BE2C (cell line): ENCODE measurements at places on chromosomes 16 and 17.

DNA sequence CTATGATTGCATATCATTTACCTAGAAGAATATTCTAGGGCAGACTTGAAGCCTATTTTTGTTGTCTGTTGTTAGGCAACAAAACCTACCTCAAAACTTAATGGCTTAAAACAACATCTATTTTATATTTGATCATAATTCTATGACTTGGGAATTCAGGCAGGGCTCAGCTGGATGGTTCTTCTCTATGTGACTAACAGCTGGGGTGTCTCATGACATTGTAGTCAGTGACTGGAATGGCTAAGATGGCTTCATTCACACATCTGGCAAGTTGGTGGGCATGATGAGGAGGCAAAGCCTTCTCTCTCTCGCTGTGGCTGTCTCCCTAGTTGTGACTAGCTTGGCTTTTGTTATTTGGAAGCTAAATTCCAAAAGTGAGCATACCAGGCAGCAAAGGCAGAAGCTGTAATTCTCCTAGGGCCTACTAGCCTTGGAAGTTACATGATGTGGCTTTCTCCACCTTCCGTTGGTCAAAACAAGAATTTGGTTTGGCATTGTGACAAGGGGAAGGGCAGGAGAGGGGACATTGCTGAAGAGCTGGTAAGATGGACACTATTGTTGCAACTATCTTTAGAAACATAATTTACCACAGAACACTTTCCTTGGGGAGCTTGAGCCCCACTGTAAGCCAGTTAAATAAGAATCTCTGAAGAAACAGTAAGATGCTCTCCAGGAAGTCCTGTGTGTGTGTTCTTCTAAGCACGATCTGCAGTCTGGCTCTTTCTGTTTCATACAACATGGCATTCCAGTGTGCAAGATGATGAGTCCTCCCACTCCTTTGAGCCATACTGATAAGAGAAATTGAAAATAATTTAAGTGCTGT is 39.4 kb downstream of the ZNRF1 start:
- DNase-seq: no peak

- no peak for DNase-seq
These were observed 26.1 kb downstream of the HDAC5 start for GRCh38 chr17:44097110-44097958.

DNA sequence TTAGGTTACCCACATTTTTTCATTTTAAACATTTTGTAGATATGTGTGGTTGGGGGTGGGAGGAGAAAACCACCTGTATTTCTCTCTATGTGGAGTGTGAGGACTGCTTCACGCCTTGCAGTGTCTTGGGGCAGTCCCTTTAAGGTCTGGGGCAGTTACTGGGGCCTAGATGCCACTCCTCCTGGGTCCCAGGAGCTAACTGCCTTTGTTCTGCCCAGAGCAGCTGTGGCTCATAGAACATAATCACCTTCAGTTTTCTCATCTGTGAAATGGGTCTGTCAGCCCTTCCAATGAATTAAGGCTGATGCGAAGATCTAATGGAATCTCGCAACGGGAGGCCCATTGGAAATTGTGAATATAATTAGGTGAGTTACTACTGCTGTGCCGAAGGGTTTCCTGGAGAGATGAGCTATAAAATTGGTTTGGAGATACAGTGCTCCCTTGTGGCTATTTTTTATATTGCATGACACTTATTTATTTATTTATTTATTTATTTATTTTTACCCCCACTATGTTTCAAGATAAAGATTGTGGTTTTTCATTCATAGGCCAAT is 22.9 kb downstream of the DHRS7C start:
- no peak for DNase-seq

DNA sequence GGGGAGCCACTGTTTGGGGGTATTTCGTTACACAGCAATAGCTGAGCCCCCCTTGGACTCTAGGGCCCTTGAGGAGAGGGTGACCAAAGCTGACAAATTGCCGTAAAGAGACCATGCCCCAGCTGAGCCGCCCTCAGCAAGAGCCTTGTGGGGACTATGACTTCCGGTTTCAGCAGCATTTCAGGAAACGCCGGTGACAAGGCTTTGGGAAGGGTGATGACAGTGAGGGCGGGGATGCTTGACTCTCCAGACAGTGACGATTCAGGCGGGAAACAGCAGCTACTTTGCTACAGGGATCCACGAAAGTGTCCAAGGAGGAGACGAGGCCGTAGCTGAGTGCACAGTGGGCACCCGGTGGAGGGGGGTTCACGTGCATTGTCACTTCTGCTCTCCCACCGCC is 360.8 kb downstream of the C16orf95 start:
- no peak for DNase-seq

DNA sequence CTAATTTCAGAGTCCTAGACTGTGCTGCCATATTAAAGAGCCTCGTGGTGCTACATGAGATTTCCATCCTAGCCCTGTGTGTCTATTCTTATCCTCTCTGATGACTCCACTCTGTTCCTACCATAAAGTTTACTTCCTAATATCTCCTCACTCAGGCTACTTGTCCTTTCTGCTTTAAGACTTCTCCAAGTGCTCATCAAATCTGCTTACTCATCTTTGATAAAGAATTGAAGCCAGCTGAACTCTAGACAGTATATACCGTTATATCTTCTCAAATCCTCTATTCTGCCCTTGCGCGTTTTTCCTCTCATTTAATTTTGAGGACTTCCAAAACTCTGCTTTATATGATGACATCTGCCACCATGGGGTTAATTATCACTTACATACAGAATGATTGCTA is 539.5 kb downstream of the HAPSTR1 start:
- no peak for DNase-seq

- no peak for DNase-seq
These were observed 24.4 kb downstream of the TBC1D3B start for GRCh38 chr17:36151891-36152638.

GRCh38 chr17:80942423-80943345 is 49.0 kb upstream of the CHMP6 start:
- peak; percentile 24 for DNase-seq

GRCh38 chr17:55155856-55156560 is 108.8 kb upstream of the HLF start:
- no peak for DNase-seq

DNA sequence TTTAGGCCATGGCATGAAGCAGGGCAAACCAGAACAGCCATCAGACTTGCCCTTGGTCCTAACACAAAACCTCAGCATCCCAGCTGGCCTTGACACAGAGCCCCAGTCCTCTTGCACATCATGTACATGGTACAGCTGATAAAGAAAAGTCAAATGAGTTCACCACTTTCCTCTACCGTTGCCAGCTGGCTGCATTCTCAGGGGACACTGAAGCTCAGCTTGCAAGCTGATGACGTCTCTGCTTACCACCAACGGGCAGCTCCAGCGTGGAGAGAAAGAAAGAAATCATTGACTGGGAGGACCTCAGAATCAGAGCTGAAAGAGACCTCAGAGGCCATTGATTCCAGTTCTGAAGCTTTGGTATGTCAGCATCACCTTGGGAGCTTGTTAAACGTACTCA is 80.7 kb upstream of the CES5A start:
- DNase-seq: peak; percentile 44

DNA sequence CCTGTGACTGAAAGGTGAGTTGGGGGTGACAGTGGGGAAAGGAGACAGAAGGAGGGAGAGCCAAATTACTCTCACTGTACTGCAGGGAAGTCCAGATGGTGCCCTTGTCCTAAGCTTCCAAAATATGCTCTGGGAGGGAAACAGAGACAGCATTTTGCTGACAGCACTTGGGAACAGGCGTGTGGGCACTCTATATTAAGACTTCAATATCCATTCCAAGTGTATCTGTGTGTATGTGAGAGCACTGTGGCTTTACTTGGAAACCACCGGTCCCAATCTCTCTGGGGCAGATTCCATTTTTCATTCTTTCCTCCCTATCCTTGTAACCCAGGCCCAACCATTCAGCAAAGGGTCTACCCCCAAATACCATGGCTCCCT is 407.3 kb downstream of the UTP18 start:
- DNase-seq: no peak

DNA sequence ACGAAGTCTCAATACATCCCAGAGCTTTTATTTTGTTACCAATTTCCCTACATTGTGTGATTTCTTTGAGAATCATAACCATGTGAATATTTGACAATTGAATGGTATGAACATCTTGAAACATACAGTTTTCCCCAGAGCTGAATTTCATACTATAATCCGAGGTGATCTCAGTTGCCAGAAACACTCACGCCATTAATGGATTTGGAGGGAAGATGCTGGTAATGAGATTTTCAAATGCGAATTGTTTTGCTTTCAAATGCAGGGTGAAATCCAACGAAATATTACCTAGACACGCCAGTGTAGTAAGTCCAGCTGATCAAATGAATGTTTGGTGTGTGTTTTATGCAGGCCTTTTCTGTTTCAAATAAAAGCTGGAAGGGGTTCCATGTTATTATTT is 277.8 kb upstream of the CDH5 start:
- no peak for DNase-seq

DNA sequence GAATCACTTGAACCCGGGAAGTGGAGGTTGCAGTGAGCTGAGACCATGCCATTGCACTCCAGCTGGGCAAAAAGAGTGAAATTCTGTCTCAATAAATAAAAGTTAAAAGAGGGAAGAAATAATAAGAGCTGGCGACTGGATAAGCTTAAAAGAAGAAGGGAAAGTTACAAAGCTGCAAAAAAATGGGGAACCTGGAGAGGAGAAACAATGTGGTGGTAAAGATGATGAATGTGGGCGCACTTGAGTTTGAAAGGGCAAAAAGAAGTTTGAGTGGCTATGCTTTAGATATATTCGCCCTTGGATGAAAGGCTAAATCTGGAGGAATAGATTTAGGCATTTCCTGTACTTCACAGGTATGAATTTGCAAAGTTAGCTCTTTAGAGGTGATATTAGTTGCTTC is 53.0 kb upstream of the YPEL2 start:
- DNase-seq: no peak

GRCh38 chr16:20175358-20175757 is 101.7 kb upstream of the GPR139 start:
- no peak for DNase-seq

DNA sequence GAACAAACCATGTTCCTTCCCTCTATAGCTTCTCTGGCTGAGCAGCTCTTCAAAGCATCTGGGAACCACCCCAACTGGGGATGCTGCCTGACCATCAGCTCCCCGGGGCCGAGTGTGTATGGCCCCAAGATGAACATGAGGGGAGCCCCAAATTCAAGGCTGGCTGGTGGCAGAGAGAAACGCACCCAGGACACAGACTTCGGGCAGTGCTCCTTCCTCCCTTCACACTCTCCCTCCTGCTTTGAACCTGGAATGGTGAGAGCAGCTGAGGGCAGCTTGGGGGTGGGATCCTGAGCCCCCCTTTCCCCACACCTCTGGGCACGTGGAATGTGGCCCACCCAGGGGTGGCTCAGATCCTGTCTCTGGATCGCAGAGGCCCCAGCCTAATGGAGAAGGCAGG is 17.2 kb downstream of the TLE7 start:
- no peak for DNase-seq

DNA sequence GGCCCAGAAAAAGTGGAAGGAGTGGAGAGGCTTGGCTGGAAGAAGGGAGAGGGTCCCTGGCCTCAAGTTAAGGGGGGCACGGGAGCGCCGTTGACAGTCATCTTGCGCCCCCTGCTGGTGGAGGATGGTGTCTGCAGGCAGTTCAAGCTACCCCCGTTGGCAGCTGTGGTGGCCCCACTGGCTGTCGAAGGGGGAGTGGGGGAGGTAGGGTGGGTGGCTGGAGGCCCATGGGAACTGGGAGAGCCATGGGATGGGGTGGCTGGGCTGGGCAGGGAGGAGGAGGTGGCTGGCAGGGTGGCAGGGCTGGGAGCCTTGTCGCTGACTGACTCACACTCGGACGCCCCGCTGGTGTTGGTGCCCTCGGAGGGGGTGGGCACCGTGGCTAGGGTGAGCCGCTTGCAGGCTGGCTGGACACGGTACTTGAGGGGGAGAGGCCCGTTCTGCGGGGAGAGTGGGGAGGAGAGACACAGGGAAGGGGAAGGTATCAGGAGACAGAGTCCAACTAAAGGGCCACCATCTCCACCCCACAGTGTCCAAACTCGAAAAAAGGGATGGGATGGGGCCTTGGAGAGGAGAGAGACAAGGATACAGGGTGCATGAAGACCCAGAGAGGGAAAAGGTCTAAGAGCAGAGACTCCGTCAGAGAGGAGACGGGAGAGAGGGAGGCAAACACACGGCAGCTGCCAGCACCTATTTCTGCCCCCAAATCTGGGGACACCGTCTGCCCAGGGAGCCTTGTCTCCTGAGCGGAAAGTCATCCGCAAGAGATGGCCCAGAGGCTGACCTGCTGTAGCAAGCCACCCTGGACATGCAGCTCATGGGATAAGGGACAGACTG is 5.2 kb downstream of the CISD3 start:
- peak; percentile 79 for DNase-seq

GRCh38 chr17:32479074-32479617 is 7.6 kb upstream of the CDK5R1 start:
- no peak for DNase-seq

- no peak for DNase-seq
These were observed 50.3 kb upstream of the MEAK7 start for GRCh38 chr16:84554627-84555328.

- no peak for DNase-seq
These were observed 77.3 kb downstream of the WNT3 start for GRCh38 chr17:46741122-46741730.

DNA sequence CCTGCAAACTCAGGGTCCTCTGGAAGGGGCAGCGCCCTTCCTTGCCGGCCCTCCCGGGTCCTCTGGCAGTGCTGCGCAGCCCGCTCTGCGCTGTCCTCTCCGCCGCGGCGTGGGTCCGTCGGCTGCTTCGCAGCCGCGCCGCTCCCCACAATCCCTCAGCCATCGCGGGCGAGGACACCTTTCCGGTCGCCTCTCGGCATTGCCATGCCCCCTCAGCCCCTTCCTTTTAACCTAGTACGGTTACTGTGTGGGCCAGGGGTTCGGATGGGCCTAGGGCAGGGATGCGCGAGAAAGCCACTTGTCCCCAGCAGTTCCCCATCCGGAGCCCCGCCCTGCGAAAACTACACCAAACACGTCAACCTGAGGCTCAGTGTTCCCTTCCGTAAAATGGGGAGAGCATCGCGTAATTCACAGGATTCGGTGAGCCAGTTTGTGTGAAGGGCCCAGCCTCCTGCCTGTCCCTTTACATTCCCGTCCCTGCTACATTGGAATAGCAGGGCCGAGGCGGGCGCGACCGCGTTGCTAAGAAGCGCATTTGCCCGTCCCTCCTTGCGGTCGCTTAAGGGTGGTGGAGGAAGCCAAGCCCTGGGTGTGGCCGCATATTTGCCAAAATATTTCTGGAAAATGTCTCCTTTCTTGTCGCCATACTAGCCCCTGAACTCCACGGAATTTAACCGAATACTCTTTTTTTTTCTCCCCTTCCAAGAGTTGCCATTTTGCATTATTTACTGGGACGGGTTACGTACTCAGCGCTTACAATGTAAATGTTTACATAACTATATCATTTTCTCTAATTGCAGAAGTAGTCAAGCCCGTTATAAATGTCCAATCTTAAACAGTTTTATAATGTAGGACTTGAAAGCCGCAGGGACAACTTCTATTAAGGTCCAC is 13.2 kb downstream of the COPZ2 start:
- DNase-seq: peak; percentile 58

DNA sequence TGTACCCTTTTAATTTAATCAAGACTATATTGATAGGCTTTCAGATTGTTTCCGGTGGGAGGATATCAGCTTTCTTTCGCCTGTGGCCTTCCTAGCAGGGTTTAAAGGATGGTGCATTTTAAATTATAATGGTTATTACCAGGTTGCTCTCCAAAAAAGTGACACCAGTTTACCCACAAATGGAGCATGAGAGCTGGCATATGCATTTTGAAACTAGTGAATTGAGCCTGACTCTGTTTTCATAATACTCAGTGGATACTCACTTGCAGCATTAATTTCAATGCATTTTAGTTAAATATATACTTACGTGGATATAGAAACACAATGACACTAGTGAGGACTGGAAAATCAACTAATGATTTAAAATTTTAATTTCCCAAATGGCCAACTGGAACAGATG is 5.8 kb downstream of the MYL4 start:
- DNase-seq: no peak

GRCh38 chr16:85422196-85422631 is 190.9 kb upstream of the GSE1 start:
- DNase-seq: peak; percentile 25
